ENCODE measurements at places on chromosomes 12 and 14. TPM values are rescaled to one million over a fixed set of nuclear protein-coding genes. Genes with fewer than 3 reads are reported as not detected.

The MYF6 gene
- total RNA-seq = not detected

The FAM186B gene
- not detected for total RNA-seq

The EXOC3L4 gene
- not detected for total RNA-seq

The TOMM20L gene
- total RNA-seq = not detected

The CDC42BPB gene
- 142 TPM for total RNA-seq

The IL22 gene
- not detected for total RNA-seq
